ENCODE measurements at places on chromosomes 5 and 9. TPM values are rescaled to one million over a fixed set of nuclear protein-coding genes. Genes with fewer than 3 reads are reported as not detected.

The OR1J2 gene
- total RNA-seq, result not detected

The CNTFR gene
- not detected for total RNA-seq

The ASPN gene
- not detected for total RNA-seq

The CAMK4 gene
- total RNA-seq, result 59.5 TPM

The DNAH5 gene
- total RNA-seq, result not detected

The PCDHB9 gene
- total RNA-seq, result not detected

The S1PR3 gene
- total RNA-seq, result not detected

The SLC6A3 gene
- not detected for total RNA-seq

The PCDHB7 gene
- not detected for total RNA-seq

The NR5A1 gene
- total RNA-seq, result not detected
